ENCODE measurements at places on chromosomes 5 and 9. TPM values are rescaled to one million over a fixed set of nuclear protein-coding genes. Genes with fewer than 3 reads are reported as not detected.

- no peak for DNase-seq
- no peak overlapping the region for H3K27ac ChIP-seq
- H3K4me3 ChIP-seq: peak overlapping the region; percentile 72
These were observed 1.3 kb downstream of the NOTCH1 start for GRCh38 chr9:136544548-136544963.

TRIM7 gene
- total RNA-seq: 0.47 TPM

ORM2 gene
- total RNA-seq: 0.90 TPM

- H3K27me3 ChIP-seq: no peaks in the 10 kb centered on the region
- H3K4me3 ChIP-seq: no peak overlapping the region
- H3K36me3 ChIP-seq: no peaks in the 10 kb centered on the region
- peaks cover 12% of the 10 kb centered on the region for H3K4me1 ChIP-seq
These were observed 45.3 kb upstream of the FOXE1 start for GRCh38 chr9:97807681-97808080.

OR1B1 gene
- not detected for total RNA-seq

DNA sequence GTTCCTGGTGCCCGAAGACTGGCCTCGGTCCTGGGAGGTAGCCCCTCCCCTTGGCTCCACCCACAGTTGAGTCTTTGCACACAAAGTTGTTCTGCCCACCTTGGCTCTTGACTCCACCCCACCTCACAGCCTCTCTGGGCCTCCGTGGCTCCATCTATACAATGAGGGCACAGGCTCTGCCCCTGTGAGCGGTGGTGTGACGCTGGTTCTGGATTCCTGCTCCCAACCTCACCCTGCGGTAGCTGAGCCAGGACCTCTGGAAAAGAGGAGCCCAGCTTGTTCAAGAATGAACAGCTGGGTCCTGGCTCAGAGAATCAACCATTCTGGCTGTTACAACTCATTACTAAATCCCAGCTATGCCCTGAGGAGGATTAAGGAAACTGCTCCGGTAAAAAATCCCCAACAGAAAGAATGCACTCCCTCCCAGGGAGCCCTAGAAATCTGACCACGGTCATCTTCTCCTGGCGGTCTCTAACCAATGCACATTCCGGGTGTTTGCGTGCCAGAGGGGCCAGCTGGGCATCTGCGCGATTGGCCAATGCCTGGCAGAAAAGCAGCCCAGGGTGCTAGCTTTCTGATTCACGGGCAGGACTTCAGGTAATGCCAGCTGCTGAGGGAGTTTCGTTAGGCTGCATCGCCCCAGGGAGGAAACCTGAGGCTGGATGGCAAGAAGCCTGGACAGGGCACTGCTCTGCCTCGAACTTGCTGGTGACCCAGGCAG, 9.9 kb upstream of the GRHPR start:
- no peak overlapping the region for H3K4me3 ChIP-seq
- H3K4me1 ChIP-seq: peaks cover 9% of the 10 kb centered on the region
- no peaks in the 10 kb centered on the region for H3K36me3 ChIP-seq
- no peaks in the 10 kb centered on the region for H3K27me3 ChIP-seq
- no peak for DNase-seq

DNA sequence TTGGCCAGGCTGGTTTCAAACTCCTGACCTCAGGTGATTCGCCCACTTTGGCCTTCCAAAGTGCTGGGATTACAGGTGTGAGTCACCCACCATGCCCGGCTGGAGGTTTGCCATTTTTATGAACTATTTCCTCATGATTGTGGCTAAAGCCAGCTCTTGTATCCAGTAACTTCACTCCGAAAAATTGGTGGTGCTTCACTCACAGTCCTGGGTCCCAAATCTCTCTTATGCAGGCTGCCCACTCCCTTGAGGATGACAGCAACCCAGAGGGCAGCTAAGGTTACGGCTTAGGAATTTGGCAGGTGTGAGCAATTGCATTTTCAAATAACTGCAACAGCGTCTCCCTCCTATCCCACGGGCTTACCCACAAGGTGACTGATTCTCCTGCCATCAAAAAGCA, 23.4 kb upstream of the FUBP3 start:
- no peak for DNase-seq
- no peaks in the 10 kb centered on the region for H3K27me3 ChIP-seq
- H3K27ac ChIP-seq: no peak overlapping the region
- no peaks in the 10 kb centered on the region for H3K4me1 ChIP-seq
- H3K4me3 ChIP-seq: no peak overlapping the region

GRCh38 chr5:95727764-95728191, 3.4 kb upstream of the RHOBTB3 start:
- H3K27me3 ChIP-seq: peaks cover 1% of the 10 kb centered on the region
- no peaks in the 10 kb centered on the region for H3K36me3 ChIP-seq
- DNase-seq: no peak
- H3K4me1 ChIP-seq: peaks cover 11% of the 10 kb centered on the region

LRRTM2 gene
- not detected for total RNA-seq

All from H1 (cell line).